ENCODE measurements at places on chromosomes 7 and 10.

- no peak for DNase-seq
Measured at GRCh38 chr10:99344715-99345114, 15.6 kb downstream of the CNNM1 start.

- no peak for DNase-seq
Measured at GRCh38 chr10:110612629-110613028, 31.5 kb upstream of the RBM20 start.

DNA sequence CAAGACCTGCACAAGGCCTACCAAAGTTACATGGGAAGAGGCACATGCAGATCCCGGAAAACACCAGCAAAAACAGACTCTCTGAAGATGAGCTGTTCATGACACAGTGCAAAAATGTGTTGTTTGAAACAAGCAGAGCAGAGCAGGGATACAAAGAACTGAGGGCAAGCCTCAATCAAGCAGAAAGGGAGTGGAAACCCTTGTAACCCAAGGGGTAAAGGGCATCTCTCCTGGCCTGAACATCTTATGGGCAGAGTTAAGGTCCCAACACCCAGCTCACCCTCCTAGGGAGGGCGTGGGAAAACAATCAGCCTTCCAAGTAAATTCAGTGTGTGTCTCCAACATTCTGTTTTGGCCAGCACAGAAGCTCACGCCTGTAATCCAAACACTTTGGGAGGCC, 10.5 kb downstream of the PSPH start:
- no peak for DNase-seq

DNA sequence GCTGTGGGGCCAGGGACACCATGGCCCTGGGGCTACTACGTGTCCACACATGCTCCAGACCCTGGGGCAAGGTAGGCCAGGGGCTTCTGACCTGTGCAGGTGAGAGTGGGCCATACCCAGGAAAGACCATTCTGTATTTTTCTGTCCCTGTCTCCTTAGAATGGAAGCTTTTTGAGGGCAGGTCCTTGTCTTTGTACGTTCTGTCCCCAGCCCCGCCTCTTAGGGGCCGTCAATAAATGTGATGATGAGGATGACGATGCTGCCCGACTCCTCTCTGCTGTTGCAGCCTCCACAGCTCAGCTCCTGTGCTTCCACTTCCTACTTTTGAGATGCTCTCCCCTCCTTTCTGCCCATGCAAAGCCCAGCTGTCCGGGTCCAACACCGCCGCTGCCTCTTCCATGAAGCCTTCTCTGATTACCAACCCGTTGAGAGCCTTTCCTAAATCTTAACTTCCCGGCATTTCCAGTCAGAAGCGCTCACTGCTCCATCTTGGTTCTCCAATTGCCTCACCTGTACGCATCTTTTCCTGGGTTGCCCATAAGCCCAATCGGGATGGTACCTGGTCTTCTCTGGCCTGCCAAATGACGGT, 4.3 kb downstream of the VPS37D start:
- DNase-seq, result no peak

DNA sequence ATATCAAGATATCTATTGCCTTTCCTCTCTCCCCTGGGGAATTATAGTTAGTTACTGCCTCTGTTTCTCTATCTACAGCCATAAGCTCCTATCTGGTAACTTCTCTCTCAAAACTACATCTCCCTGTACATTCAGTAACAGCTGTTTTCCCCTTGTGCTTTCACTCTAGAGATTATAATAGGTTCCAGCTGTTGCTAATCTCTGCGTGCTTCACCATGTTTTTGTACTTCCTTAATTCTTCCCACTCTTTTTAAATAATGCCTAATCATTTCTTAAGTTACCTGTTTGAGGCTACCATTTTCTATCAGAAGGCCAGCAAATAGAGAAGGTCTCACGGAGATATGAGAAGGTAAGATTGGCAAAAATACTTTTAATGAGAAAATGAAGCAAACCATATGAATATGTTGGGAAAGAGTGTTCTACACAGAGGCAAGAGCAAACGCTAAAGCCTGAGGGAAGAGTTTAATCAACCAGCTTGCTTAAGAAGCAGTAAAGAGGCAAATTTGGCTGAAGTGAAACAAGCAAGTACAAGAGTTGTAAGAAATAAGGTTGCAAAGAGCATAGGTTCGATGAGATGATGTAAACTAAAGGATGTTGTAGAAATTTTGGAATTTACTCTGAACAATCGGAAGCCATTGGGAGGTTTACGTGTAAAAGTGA, 101.9 kb upstream of the HGF start:
- DNase-seq, result no peak

DNA sequence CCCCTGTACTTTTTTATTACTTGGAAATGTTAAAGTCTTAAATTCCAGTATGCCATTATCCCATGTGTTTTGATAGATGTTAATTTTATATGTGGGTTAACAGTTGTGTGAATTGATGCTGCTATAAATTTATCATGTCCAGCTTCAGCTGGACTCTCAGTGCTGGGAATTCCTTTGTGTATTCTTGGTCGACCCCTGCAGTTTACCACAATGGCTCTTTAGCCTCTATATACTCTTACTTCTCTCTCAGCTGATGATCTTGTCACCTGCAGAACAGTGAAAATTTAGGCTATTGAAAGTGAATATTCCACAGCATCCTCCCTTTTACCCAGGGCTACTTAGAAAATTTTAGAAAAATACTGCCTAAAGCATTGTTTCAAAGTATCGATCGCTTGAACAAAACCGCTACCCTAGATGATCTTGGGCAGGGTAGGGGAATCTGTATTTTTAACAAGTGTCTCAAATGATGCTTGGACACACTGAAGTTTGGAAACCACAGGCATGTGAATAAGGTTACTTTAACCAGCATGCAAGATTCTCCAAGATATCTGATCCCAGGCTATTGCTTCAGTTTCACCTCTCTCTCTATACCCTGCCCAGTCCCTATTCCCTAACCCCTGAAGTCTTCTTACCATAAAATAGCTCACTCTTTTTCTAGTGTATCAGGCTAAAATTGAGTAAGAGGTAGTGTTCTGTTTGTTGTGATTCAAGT, 25.4 kb downstream of the LCOR start:
- DNase-seq, result no peak

GRCh38 chr10:86410542-86411124, 44.0 kb upstream of the GRID1 start:
- no peak for DNase-seq

GRCh38 chr10:117616179-117616578, 73.6 kb downstream of the EMX2 start:
- DNase-seq, result peak; percentile 30
